Left renal pelvis (tissue), 4 donors: ENCODE measurements at places on chromosomes 3 and 15. TPM values are rescaled to one million over a fixed set of nuclear protein-coding genes. Genes with fewer than 3 reads are reported as not detected.

The LMAN1L gene
- not detected for polyA plus RNA-seq

The DUOXA2 gene
- not detected for polyA plus RNA-seq

The CLRN1 gene
- polyA plus RNA-seq, result not detected

The SMCO1 gene
- not detected for polyA plus RNA-seq

The SLC26A6 gene
- 17.5 TPM for polyA plus RNA-seq

The AGTR1 gene
- polyA plus RNA-seq, result 29.6 TPM

The CTXND1 gene
- polyA plus RNA-seq, result 10.4 TPM

The TGM5 gene
- not detected for polyA plus RNA-seq

The SLC25A36 gene
- polyA plus RNA-seq, result 169 TPM

The CIB2 gene
- 15.6 TPM for polyA plus RNA-seq

The NRROS gene
- polyA plus RNA-seq, result 5.6 TPM

The ATP13A5 gene
- 0.11 TPM for polyA plus RNA-seq

The FRMD5 gene
- polyA plus RNA-seq, result 0.91 TPM

The NEK10 gene
- polyA plus RNA-seq, result 1.8 TPM

The POLG gene
- polyA plus RNA-seq, result 42.9 TPM

The CFAP161 gene
- 0.37 TPM for polyA plus RNA-seq

The PCYT1A gene
- 37.8 TPM for polyA plus RNA-seq

The LOXL1 gene
- polyA plus RNA-seq, result 82.4 TPM

The TNIK gene
- 19.2 TPM for polyA plus RNA-seq

The OR5H2 gene
- polyA plus RNA-seq, result not detected

The ANKUB1 gene
- not detected for polyA plus RNA-seq

The TM6SF1 gene
- 2.0 TPM for polyA plus RNA-seq

The TICRR gene
- 7.2 TPM for polyA plus RNA-seq

The TMEM207 gene
- 0.42 TPM for polyA plus RNA-seq

The HRG gene
- polyA plus RNA-seq, result 0.89 TPM
